ENCODE measurements at places on chromosomes 13 and 19.

DNA sequence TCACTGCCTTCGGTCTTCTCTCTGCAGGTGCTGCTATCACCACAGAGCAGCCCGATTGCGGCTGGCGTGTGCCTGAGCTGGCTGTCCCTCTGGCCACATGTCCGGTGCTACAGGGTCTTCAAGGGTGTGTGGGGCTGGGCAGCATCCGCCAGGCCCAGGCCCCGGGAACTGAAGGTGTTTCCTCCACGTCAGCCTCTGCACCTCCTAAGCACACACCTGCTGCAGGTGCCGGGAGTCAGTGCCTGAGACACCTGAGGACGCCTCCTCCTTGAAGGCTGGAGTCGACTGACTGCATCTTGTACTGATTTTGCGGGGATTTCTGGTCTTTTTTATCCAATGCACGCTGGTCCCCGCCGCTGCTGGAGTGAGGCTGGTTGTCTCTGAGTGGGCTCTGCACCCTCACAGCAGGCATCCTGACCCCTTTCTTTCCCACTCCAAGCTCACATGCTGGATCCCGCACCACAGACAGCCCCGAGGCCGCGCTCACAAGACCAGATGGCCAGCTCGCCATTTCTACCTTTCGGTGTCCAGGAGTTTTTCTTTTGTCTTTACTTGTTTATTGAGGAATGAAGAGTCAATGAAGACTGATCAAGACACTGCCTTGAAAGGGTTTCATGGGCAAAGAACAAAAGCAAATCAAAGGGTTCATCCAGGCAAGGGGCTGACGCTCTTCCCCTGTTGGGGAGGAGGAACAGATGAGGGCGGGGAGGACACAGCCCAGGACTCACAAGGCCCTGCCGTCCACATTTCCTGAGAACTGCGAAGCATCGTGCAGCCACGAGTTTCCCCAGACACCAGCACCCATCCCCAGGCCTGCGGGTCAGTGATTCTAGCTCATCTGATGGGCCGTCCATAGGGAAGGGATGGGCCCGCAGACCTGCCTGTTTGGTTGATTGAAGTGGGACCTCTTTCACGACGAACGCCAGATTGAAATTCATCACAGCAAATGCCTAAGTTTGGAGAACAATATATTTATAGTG is 203.8 kb upstream of the SOX1 start:
- DNase-seq = no peak

- DNase-seq = peak; percentile 69
These were observed 26.0 kb upstream of the ZNF331 start for GRCh38 chr19:53511933-53512374.

- no peak for DNase-seq
These were observed 1.5 kb upstream of the TRPC4 start for GRCh38 chr13:37870895-37871550.

- no peak for DNase-seq
These were observed 151.2 kb downstream of the SLITRK1 start for GRCh38 chr13:83731113-83731512.

DNA sequence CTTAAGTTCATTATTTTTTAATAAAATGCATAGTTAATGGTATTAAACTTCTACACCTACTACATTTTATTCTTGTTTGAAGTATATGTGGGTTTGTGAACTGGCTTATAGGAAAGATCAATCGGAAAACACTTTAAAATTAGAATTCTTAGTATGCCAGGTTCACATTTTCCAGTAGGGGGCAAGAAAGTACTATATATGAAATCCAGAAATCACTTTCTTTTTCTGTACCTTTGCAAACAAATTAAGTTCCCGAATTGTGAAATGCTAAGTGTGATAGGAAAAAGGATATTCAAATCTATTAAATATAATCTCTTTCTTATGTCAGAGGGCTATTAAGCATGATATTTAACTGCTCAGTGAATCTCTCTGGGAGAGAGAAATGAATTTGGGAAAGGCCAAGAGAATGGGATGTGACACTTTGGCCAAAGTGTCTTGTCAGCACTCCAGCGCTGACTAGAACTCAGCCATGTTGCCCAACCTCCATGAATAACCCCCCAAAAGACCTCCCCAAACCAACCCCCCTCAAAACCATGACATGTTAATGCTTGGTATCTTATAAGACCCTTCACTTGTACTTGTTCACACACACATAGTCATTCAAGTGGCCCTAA is 122.6 kb upstream of the SLC10A2 start:
- peak; percentile 7 for DNase-seq

- peak; percentile 70 for DNase-seq
These were observed 15.9 kb upstream of the MEIS3 start for GRCh38 chr19:47435196-47435595.

DNA sequence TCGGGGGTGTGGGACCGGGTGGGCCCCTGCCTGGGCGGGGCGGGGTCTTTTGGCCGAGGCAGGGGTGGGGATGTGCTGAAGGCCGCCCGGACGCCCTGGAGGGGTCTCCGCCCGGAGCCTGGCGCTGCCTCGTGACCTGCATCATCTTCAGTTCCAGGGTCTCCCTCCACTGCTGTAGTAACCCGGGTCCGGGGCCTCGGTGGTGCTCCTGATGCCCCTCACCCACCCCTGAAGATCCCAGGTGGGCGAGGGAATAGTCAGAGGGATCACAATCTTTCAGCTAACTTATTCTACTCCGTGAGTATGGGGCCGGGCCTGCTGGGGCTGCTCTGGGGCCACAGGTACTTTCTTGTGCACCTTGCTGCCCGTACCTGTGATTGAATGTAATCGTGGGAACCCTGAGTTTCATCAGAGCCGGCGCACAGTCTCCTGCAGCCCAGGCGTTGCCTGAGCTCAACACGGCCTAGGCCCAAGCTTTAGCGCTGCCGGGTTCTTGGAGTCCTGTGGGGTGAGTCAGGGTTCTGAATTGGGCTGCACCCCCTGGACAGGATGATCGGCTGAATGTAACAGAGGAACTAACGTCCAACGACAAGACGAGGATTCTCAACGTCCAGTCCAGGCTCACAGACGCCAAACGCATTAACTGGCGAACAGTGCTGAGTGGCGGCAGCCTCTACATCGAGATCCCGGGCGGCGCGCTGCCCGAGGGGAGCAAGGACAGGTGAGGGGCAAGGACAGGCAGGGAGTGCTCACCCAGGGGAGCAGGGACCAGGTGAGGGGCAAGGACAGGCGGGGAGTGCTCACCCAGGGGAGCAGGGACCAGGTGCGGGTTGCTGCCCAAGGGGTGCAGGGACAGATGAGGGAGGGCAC is 10.5 kb downstream of the PEAK3 start:
- peak; percentile 54 for DNase-seq

GRCh38 chr13:23631311-23632047 is 61.3 kb downstream of the TNFRSF19 start:
- DNase-seq = no peak

DNA sequence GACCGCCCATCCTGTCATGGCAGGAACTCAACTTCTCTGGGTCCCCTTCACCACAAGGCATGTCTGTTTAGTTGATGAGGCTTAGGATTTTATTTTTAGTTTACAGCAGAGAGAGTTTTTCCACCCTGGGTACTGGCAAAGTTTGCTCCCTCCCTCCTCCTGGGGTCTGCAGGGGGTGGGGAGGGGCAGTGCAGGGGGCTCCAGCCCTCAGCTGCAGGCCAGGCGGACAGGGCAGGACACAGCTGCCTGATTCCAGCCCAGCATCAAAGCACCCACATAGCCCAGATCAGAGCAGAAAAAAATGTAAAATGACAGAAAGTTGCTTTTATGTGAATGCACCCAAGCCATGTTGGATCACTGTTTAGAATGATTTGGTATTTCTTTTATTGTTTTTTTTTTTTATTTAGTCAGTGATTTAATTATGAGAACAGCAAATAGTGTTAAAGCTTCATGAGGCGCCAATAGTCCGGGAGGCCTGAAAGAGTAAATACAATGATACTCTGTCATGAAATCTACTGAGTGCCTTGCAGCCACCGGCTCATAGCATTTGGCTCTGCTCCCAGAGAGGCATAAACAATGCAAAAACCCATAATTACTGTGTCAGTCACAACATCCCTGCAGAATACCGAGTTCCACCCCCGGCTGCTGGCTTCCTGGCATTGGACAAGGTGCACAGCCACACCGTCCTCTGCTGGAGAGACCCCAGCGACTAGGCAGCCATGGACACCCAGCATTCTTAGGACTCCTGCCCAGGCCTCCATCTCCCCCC is 923.5 kb downstream of the UQCRFS1 start:
- DNase-seq = no peak

DNA sequence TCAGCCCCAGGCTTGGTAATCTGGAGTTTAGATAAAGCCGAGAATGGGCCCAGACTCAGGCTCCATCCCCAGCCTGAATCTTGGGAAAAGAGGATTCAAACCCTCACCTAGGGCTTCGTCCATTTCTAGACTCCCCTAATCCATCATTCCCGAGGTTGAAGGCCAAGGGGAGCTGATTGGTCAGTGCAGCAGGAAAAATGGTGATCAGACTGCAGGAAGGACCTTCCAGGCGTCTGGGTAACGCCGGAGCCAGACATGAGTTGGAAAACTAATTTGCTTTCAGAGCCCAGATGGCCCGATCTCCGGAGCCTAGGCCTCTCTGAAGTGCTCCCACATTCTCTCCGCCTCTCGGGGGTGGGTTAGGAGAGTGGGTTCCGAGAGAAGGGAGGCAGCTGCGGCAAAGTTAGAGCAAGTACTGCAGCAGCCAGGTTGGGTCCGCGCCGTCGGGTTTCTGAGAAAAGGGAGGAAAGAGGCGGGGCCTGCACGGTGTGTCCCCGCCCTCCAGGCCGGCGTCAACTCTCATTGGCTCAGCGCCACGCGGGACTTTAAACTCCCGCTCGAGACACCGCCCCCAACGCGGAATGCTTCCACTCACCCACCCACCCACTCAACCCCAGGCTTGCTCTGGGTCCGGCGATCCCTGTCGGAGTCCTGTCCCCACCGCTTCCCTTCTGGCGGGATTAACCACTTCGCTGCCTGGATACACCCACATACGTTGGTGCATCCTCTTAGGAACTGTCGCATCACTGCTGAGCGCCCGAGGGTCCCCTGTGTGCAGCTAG is 788 bp upstream of the RTBDN start:
- DNase-seq = peak; percentile 67

DNA sequence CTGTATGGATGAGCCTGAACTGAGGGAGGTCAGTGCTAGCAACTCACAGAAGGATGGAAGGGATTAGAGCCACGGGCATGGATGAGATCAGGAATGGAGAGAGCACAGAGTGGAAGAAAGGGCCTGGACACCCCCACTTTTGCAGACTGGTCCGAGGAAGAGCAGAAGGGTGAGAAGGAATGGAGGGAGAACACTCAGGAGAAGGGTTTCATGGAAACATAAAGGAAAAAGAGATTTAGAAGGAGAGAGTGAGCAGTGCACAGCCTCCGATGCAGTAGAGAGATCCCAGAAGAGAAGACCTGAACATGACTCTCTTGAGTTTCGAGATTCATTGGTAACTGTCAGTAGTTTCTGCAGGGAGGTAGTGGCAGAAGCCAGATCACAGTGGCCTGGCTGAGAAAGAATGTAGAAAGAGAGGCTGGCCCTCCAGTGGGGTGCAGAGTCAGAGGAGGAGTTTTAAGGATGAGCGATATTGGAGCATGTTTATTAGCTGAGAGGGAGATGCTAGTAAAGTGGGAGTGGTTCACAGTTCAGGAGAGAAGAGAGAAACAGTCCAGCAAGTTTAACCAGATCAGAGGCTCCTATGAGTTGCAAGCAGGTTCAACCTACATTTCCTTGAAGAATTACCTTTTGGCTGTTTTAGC is 108.9 kb downstream of the ZAR1L start:
- no peak for DNase-seq

GRCh38 chr19:19530423-19530804 is 1.7 kb downstream of the YJEFN3 start:
- DNase-seq = no peak

GRCh38 chr19:11446652-11447301 is 11.3 kb downstream of the PRKCSH start:
- peak; percentile 53 for DNase-seq

GRCh38 chr13:43831088-43831487 is 44.3 kb upstream of the ENOX1 start:
- DNase-seq = no peak

GRCh38 chr13:112709825-112710783 is 20.3 kb downstream of the ATP11A start:
- DNase-seq = no peak

- no peak for DNase-seq
These were observed 299.6 kb downstream of the TDRD3 start for GRCh38 chr13:60696602-60697001.

DNA sequence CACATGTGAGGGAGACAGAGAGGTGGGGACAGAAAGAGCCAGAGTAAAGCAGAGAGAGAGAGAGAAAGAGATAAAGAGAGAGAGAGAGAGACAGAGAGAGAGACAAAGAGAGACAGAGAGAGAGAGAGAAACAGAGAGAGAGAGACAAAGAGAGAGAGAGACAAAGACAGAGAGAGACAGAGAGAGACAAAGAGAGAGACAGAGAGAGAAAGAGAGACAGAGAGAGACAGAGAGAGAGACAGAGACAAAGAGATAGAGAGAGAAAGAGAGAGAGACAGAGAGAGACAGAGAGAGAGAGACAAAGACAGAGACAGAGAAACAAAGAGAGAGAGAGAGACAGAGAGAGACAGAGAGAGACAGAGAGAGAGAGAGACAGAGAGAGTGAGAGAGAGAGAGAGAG is 4.2 kb upstream of the TTYH1 start:
- DNase-seq = no peak

DNA sequence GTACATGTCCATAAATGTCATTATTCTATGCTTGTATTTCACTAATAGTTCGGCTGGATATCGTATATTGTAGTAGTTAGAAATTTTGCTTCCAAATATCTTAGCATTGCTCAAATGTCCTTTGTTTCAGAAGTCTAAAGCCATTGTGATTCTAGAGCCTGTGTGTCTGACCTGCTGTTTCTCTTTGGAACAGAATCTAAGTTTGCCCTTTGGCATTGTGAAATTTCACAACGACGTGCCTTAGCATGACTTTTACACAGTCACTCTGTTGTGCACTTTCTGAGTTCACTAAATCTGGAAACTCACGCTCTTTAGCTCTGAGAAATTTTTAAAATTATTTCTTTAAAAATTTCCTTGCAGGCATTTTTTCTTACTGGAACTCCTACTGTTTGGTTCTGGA is 152.2 kb downstream of the TBC1D4 start:
- DNase-seq = no peak

GRCh38 chr19:15072930-15073647 is 8.9 kb upstream of the OR1I1 start:
- DNase-seq = no peak
